Thyroid gland (tissue), 4 donors: ENCODE measurements at places on chromosomes 7 and 10. TPM values are rescaled to one million over a fixed set of nuclear protein-coding genes. Genes with fewer than 3 reads are reported as not detected.
A peak's percentile ranks its signal among the peaks of the same experiment; 100 is the strongest.

The TFPI2 gene
- total RNA-seq = not detected

The TMEM213 gene
- total RNA-seq = not detected

DNA sequence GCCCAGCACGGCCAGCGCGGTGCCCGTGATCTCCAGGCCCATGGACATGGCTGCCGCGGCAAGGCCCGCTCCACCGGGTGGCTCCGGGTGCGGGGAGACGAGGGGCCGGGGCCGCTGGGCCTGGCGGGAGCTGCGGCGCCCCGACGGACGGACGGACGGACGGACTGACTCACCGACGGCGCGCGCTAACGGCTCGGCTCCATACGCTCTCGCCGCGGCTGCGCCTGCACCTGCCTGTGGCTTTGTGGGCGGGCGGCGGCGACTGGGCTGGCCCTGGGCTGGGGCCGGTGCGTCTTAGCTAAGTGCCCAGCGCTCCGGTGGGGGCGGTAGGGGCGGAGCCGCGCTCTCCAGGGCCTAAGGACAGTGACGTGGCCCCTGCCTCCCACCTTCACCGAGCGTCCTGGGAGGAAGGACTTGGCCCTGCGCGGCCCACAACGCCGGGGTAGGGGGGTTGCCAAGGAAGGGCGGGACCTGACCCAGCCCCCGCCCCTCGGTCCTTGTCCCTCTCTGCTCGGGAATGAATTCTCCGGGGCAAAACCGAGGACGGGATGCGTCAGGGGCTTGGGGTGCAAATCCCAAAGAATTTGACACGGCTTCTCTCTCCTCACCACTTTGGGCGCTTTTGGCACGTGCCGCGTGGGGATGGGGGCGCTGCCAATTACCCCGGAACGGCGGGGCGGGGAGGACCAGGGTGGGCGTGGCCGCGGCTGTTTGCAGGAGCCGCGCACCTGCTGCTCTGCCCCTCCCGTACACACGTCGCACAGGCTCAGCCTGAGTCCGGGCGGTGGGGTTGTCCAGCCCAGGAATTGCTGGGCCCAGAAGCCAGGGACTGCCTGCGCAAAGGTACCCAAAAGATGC is at the start of gene CLDN3:
CLDN3 (minus strand) TSS at position 269 of the 858 bp plus-strand sequence; CDS start at position 48, 221 bp downstream.
- no peaks in the 10 kb centered on the region for H3K36me3 ChIP-seq
- DNase-seq = peak; percentile 98
- peak within 1 kb of the TSS; percentile 92 for H3K27ac ChIP-seq
- H3K4me3 ChIP-seq = peak within 1 kb of the TSS; percentile 70
- H3K4me1 ChIP-seq = peaks cover 15% of the 10 kb centered on the region
- H3K27me3 ChIP-seq = no peaks in the 10 kb centered on the region

DNA sequence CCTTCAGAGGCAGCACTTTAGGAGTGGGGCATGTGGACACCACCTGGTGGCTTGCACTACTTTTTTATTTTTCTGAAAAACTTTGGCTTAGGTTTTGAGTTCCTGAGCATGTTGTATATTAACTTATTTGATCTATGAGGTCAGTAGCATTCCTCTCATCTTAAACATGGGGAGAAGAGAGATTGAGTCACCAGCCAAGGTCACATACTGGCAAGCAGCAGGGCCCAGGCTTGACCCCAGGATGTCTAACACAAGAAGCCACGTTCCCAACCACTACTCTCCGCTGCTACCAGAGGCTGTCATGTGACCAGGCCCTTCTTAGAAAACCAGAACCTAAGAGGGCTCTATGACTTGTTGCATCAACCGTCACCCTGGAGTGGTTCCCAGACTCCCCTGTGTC is 210.3 kb upstream of the GPR26 start:
- no peak overlapping the region for H3K4me3 ChIP-seq
- no peaks in the 10 kb centered on the region for H3K4me1 ChIP-seq
- no peak for DNase-seq
- no peaks in the 10 kb centered on the region for H3K36me3 ChIP-seq
- H3K27ac ChIP-seq = no peak overlapping the region
- H3K27me3 ChIP-seq = no peaks in the 10 kb centered on the region

The CBX3 gene
- total RNA-seq = 41.6 TPM

The ZC3HAV1L gene
- 31.7 TPM for total RNA-seq

DNA sequence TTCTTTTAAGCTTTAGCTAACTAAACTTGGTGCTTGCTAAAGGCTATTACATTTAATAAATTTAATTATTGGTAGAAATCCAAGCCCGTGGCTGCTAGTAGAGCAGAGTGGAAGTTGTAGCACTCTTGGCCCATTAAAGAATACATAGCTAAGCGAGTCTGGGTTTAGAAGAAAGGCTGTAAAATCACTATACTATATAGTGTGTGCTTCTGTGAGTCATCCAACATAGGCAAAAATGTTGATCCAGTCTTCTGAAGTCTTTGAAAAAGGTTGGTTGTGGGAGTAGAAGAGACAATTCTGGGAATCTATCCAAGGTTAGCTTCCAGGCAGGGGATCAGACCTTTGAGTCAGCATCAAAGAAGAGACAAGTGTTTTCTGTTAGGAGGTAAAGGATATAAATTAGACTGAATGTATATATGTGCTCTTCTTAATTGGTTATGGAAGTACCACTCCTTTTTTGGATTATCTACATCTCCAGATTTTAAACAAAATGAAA is 664.2 kb downstream of the NXPH1 start:
- no peaks in the 10 kb centered on the region for H3K4me1 ChIP-seq
- H3K36me3 ChIP-seq = no peaks in the 10 kb centered on the region
- H3K27ac ChIP-seq = no peak overlapping the region
- no peak overlapping the region for H3K4me3 ChIP-seq
- no peak for DNase-seq

DNA sequence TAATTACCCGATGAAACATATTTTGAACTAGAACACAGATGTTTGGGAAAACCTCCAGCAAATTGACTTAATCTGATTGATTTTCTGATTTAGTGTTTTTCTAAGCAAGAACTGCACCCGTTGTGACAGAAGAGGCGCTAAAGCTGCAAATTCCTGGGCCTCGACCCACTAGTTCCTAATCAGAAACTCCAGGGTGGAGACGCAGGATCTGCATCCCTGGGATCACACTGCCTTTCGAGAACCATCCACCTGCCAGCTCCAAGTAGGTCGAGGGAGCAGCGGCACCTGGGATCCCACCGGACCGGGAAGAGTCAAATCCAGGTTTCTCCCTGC is 136.8 kb upstream of the CDCA7L start:
- H3K36me3 ChIP-seq = no peaks in the 10 kb centered on the region
- H3K4me1 ChIP-seq = peaks cover 7% of the 10 kb centered on the region
- peak overlapping the region; percentile 88 for H3K27ac ChIP-seq
- H3K27me3 ChIP-seq = no peaks in the 10 kb centered on the region
- no peak overlapping the region for H3K4me3 ChIP-seq
- no peak for DNase-seq

DNA sequence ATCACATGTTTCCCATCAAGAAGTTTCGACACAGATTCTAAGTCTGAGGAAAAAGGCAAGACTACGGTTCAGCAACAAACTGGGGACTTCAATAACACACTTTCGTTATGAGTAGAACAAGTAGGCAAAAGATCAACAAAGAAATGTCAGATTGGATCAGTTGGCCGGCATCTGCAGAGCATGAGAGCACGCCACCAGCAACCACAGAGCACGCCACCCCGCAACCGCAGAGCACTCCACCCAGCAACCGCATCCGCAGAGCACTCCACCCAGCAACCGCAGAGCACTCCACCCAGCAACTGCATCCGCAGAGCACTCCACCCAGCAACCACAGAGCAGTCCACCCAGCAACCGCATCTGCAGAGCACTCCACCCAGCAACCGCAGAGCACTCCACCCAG is 89.7 kb upstream of the FAM20C start:
- DNase-seq = no peak
- no peaks in the 10 kb centered on the region for H3K36me3 ChIP-seq
- no peak overlapping the region for H3K4me3 ChIP-seq
- H3K27me3 ChIP-seq = no peaks in the 10 kb centered on the region
- H3K27ac ChIP-seq = no peak overlapping the region
- no peaks in the 10 kb centered on the region for H3K4me1 ChIP-seq

- peaks cover 63% of the 10 kb centered on the region for H3K4me1 ChIP-seq
- H3K4me3 ChIP-seq = no peak overlapping the region
These were observed 174.9 kb downstream of the LRMDA start for GRCh38 chr10:75606203-75606779.

- H3K4me1 ChIP-seq = no peaks in the 10 kb centered on the region
- H3K36me3 ChIP-seq = no peaks in the 10 kb centered on the region
- H3K27me3 ChIP-seq = no peaks in the 10 kb centered on the region
- H3K4me3 ChIP-seq = no peak overlapping the region
- no peak for DNase-seq
These were observed 73.5 kb downstream of the CCNY start for GRCh38 chr10:35409808-35410207.

The UNC5B gene
- 7.1 TPM for total RNA-seq

- no peaks in the 10 kb centered on the region for H3K4me1 ChIP-seq
- no peaks in the 10 kb centered on the region for H3K27me3 ChIP-seq
- H3K4me3 ChIP-seq = no peak overlapping the region
- no peak overlapping the region for H3K27ac ChIP-seq
- no peak for DNase-seq
These were observed 27.1 kb upstream of the ZFAND2A start for GRCh38 chr7:1187127-1187526.

- H3K4me1 ChIP-seq = no peaks in the 10 kb centered on the region
- no peaks in the 10 kb centered on the region for H3K27me3 ChIP-seq
- no peak overlapping the region for H3K27ac ChIP-seq
- no peak for DNase-seq
- H3K36me3 ChIP-seq = no peaks in the 10 kb centered on the region
These were observed 58.6 kb upstream of the CNTNAP2 start for GRCh38 chr7:146057958-146058357.

DNA sequence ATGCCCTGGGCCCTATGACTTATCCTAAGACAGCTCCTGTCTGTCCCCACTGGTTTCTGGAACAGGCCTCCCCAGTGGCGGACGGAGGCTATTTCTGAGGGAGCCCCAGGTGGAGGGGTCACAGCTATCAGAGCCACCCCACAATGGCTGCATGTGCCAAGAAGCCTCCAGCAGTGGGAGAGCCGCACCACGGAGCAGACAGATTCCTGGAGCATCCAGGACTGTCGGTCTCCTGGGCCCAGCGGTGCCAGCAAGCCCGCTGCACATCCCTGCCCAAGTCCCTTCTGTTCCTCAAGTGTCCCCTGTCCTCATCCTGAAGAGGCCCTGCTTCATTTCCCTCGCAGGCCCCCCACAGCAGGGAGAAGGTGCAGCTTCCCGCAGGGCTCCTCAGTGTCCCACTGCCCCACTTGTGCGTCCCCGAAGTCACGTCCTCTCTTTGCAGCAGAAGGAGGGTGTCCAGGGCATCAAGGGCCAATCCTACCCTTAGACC is 193.0 kb upstream of the SHH start:
- no peak for DNase-seq
- H3K4me1 ChIP-seq = no peaks in the 10 kb centered on the region
- H3K27ac ChIP-seq = no peak overlapping the region
- no peaks in the 10 kb centered on the region for H3K27me3 ChIP-seq
- no peaks in the 10 kb centered on the region for H3K36me3 ChIP-seq

The MAPK8 gene
- total RNA-seq = 165 TPM

The SEMA3E gene
- 1.3 TPM for total RNA-seq

The ACBD7 gene
- total RNA-seq = 0.73 TPM

The INSIG1 gene
- 32.3 TPM for total RNA-seq

The PLEKHA1 gene
- total RNA-seq = 44.1 TPM

GRCh38 chr7:4023502-4023901 is 658.6 kb upstream of the FOXK1 start:
- H3K27ac ChIP-seq = no peak overlapping the region
- H3K4me3 ChIP-seq = no peak overlapping the region
- H3K36me3 ChIP-seq = no peaks in the 10 kb centered on the region
- no peaks in the 10 kb centered on the region for H3K27me3 ChIP-seq
- no peaks in the 10 kb centered on the region for H3K4me1 ChIP-seq

DNA sequence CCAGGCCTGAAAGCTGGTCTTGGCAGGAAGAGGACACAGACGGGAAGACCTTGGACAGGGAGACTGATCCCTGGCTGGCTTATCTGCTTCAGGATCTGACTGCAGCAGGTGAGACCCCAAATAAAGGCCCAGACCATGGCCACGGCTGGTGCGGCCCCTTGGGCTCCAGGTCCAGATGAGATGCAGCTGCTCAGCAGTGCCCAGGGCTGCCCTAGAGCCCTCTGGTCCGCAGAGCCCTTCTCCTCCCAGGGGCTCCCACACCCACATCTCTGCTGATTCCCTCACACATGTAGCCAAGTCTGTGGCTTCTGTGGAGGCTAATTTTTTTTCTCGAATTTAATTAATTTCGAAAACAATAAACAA is 46.3 kb downstream of the VIPR2 start:
- no peak overlapping the region for H3K27ac ChIP-seq
- H3K4me1 ChIP-seq = no peaks in the 10 kb centered on the region
- no peaks in the 10 kb centered on the region for H3K27me3 ChIP-seq
- H3K36me3 ChIP-seq = no peaks in the 10 kb centered on the region

- H3K4me3 ChIP-seq = no peak overlapping the region
- H3K27me3 ChIP-seq = no peaks in the 10 kb centered on the region
- no peaks in the 10 kb centered on the region for H3K36me3 ChIP-seq
- DNase-seq = no peak
These were observed 17.0 kb downstream of the ITPRIP start for GRCh38 chr10:104321226-104321625.

The TMEM273 gene
- 4.2 TPM for total RNA-seq

The NRBF2 gene
- total RNA-seq = 25.8 TPM

- H3K27ac ChIP-seq = no peak overlapping the region
- H3K4me1 ChIP-seq = peaks cover 13% of the 10 kb centered on the region
- no peaks in the 10 kb centered on the region for H3K36me3 ChIP-seq
- H3K27me3 ChIP-seq = no peaks in the 10 kb centered on the region
- no peak for DNase-seq
These were observed 159.7 kb downstream of the ADK start for GRCh38 chr10:74310652-74311257.

DNA sequence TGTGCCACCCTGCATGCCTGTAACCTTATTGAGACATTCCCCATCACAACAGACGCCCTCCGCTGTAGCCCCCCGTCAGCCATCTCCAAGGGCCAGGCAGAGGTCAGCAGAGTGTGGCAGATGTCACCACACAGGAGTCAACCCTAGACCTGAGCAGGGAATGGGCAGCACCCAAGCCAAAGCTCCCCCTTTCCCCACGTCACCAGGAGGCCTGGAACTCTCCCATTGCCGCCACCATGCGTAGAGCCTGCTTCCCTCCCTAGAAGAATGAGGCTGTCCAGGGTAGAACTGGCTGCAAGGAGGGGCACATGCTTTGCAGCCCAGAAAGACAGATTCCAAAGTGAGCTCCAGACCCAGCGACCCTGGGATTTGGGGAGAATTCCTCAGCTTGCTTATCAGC is 342.9 kb downstream of the TNS3 start:
- H3K27me3 ChIP-seq = no peaks in the 10 kb centered on the region
- H3K27ac ChIP-seq = no peak overlapping the region
- DNase-seq = no peak
- no peaks in the 10 kb centered on the region for H3K4me1 ChIP-seq
- H3K4me3 ChIP-seq = no peak overlapping the region

The HKDC1 gene
- total RNA-seq = 21.1 TPM
